ENCODE measurements at places on chromosomes 1 and 21. TPM values are rescaled to one million over a fixed set of nuclear protein-coding genes. Genes with fewer than 3 reads are reported as not detected.
A peak's percentile ranks its signal among the peaks of the same experiment; 100 is the strongest.

GRCh38 chr1:206967096-206967849 lies 3.0 kb downstream of the FCAMR start:
- H3K36me3 ChIP-seq, result no peaks in the 10 kb centered on the region
- DNase-seq, result no peak
- no peak overlapping the region for H3K4me3 ChIP-seq
- no peaks in the 10 kb centered on the region for H3K4me1 ChIP-seq
- H3K27ac ChIP-seq, result no peak overlapping the region

DNA sequence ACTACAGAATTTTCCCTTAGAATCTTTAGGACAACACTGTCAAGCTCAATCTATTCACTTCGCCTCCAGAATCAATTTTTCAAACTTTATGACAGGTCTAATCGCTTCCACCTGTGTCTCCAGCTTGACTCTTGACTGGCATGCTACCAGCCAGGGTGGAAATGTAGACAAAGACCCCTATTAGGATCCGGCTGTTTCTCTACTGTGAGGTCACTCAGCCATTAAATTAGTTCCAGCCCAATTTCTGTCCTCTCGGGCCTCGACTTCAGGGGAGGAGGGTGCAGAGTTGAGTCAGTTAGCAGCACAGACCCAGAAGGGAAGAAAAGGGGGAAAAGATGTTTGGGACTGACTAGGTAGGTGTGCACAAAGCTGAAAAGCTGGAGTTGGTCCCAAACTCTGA lies 78.5 kb downstream of the HLCS start:
- no peaks in the 10 kb centered on the region for H3K4me1 ChIP-seq
- no peak overlapping the region for H3K27ac ChIP-seq
- H3K36me3 ChIP-seq, result no peaks in the 10 kb centered on the region
- no peak overlapping the region for H3K4me3 ChIP-seq
- no peak for DNase-seq

DNA sequence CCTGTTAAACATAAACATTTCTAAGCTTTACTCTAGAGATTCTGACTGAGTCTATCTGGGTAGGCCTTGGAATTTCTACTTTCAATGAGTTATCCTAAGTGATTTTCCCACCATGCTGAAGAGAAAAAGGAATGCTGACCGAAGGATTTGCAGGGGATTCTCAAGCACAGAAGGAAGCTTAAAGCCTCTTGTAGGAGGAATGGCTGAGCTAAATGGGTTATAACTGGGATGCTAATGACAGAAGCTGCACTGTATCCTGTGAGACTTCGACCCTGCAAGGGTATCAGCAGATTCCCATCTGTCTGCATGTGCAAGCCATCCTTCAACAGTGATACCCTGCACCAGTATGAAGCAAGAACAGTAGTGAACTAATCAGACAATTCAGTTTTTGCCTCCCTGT lies 35.4 kb downstream of the SLC35D1 start:
- no peaks in the 10 kb centered on the region for H3K27me3 ChIP-seq
- H3K4me1 ChIP-seq, result no peaks in the 10 kb centered on the region
- H3K4me3 ChIP-seq, result no peak overlapping the region
- no peak for DNase-seq

- peaks cover 59% of the 10 kb centered on the region for H3K4me1 ChIP-seq
- H3K27me3 ChIP-seq, result no peaks in the 10 kb centered on the region
- no peak overlapping the region for H3K4me3 ChIP-seq
- no peaks in the 10 kb centered on the region for H3K36me3 ChIP-seq
These were observed 115.2 kb downstream of the LAMC2 start for GRCh38 chr1:183301239-183301638.

DNA sequence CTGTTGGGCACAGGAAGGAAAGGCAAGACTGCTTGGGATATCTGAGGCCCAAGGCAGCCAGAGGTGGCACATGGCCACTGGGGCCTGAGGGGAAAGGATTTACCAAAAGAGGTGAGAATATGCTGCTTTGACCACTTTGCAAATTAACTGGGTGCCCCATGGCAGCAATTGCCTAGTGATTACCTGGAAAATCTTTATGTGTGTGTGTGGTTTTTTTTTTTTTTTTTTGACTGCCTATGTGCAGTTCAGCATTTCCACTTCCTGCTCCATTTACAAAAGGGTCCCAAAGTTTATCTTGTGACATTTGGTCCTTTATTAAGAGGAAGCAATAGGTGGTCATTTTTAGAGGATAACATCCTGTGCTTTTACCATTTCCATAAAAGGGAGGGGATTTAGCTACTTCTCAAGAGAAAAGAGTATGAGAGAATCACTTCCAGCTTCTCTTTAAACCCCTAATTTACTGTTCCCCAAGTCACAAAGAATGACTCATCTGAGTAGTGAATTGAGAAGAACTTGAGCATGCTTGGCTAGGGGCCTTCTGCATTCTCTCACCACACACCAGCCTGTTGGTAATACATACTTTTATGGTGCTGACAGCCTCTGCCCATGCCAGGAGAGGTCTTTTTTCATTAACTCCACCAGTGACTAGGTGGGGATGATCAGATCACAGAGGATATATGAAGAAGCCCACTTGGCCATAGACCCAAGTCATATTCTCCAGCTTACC lies 52.1 kb downstream of the SYDE2 start:
- no peaks in the 10 kb centered on the region for H3K27me3 ChIP-seq
- no peak for DNase-seq
- H3K27ac ChIP-seq, result peak overlapping the region; percentile 28
- peaks cover 16% of the 10 kb centered on the region for H3K4me1 ChIP-seq

DNA sequence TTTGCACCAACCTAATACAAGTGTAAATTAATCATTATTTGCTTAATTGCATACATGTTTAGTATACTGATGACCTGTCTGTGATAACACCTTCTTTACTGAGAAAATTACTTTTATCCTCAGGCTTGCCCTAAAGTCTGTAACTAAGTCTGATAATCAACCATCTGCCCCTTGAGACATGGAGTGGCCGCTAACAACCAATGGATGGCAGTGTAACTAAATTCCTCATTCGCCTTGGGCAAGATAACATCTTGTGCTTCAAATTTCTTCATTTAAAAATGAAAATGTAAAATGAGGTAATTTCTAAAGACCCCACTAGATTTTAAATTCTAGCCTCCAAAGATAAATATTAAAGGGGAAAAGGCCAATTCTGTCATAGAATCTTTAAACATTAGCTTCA lies 85.1 kb downstream of the ENAH start:
- no peak for DNase-seq
- H3K36me3 ChIP-seq, result no peaks in the 10 kb centered on the region
- H3K27ac ChIP-seq, result no peak overlapping the region
- no peak overlapping the region for H3K4me3 ChIP-seq

- H3K4me1 ChIP-seq, result no peaks in the 10 kb centered on the region
- no peak overlapping the region for H3K27ac ChIP-seq
- H3K27me3 ChIP-seq, result no peaks in the 10 kb centered on the region
- DNase-seq, result no peak
These were observed 17.7 kb downstream of the IRF2BP2 start for GRCh38 chr1:234592240-234592639.

DNA sequence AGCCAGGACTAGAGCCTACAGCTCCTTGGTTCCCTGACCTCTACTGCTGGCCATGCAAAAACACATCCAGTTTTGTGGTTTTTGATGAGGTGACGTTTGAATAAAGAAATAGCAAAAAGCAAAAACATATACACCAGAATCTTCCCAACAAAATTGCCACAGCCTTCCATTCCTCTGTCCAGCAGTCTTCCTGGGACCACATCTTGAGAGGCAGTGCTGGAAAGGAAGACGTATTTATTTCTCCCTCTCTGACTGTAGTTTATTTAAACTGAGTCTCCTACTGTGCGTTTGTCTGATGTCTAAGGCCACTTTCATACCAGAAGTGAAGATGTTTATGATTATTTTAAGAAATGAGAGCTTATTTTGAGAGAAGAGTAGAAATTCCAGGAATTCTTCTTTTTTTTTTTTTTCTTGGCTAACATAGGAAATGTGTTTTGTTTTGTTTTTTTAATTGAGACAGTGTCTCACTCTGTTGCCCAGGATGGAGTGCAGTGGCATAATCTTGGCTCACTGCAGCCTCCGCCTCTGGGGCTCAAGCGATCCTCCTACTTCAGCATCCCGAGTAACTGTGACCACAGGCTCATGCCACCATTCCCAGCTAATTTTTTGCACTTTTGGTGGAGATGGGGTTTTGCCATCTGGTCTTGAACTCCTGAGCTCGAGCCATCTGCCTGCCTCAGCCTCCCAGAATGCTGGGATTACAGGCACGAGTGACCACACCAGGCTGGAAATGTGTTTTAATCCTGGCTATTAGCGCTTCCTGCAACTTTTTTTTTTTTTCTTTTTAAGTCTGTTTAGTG lies 118.5 kb downstream of the ITSN1 start:
- DNase-seq, result no peak
- no peaks in the 10 kb centered on the region for H3K27me3 ChIP-seq
- H3K4me1 ChIP-seq, result no peaks in the 10 kb centered on the region

GRCh38 chr1:53553734-53554509 lies 94.7 kb downstream of the DMRTB1 start:
- no peaks in the 10 kb centered on the region for H3K27me3 ChIP-seq
- no peak for DNase-seq
- H3K36me3 ChIP-seq, result no peaks in the 10 kb centered on the region
- H3K27ac ChIP-seq, result no peak overlapping the region
- H3K4me1 ChIP-seq, result peaks cover 9% of the 10 kb centered on the region

GRCh38 chr1:223460566-223461189 lies 67.5 kb downstream of the CCDC185 start:
- H3K4me3 ChIP-seq, result no peak overlapping the region
- H3K27me3 ChIP-seq, result no peaks in the 10 kb centered on the region
- H3K27ac ChIP-seq, result no peak overlapping the region
- H3K4me1 ChIP-seq, result no peaks in the 10 kb centered on the region

- no peak overlapping the region for H3K27ac ChIP-seq
- H3K36me3 ChIP-seq, result no peaks in the 10 kb centered on the region
- H3K27me3 ChIP-seq, result no peaks in the 10 kb centered on the region
- H3K4me1 ChIP-seq, result no peaks in the 10 kb centered on the region
These were observed 63.7 kb downstream of the TOR1AIP2 start for GRCh38 chr1:179813626-179814545.

DNA sequence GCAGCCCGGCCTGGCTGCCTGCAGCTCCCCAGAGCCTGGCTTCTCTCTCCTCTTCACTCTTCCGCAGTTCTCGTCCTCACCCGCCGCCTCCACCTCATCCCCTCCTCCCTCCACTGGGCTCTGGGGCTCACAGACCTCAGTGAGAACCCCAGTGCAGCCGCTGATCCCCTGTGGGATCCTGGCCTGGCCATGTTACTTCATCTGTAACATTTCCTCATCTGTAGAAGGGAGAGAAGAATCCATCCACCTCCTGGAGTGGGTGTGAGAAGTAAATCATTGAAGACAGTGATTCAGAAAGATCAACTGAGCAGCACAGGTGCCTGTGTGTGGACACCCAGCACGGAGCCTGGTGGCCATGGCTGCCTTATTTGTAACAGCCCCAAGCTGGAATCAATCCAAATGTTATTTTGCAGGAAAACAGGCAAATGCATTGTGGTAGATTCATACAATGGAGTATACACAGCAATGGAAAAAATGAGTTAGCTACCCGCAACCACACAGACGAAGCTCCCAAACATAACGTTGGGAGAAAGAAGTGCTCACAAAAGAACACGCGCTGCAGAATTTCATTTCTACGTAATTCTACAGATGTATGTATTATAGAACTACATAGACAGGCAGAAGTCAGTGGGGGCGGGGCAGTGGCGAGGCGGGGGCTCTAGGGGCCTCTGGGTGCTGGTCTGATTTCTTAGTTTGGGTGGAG lies 8.7 kb downstream of the LAPTM5 start:
- H3K27ac ChIP-seq, result no peak overlapping the region
- H3K4me1 ChIP-seq, result no peaks in the 10 kb centered on the region
- no peaks in the 10 kb centered on the region for H3K36me3 ChIP-seq
- H3K4me3 ChIP-seq, result no peak overlapping the region

- H3K4me3 ChIP-seq, result no peak overlapping the region
- H3K36me3 ChIP-seq, result peaks cover 70% of the 10 kb centered on the region
- no peaks in the 10 kb centered on the region for H3K27me3 ChIP-seq
- H3K27ac ChIP-seq, result no peak overlapping the region
These were observed 23.1 kb downstream of the RCC2 start for GRCh38 chr1:17416389-17416788.

- H3K27ac ChIP-seq, result no peak overlapping the region
- H3K27me3 ChIP-seq, result no peaks in the 10 kb centered on the region
- DNase-seq, result no peak
- H3K36me3 ChIP-seq, result peaks cover 18% of the 10 kb centered on the region
- H3K4me1 ChIP-seq, result no peaks in the 10 kb centered on the region
These were observed 27.8 kb downstream of the FAM20B start for GRCh38 chr1:179053486-179053885.

GRCh38 chr1:156146020-156146768 lies 7.2 kb upstream of the SEMA4A start:
- no peaks in the 10 kb centered on the region for H3K36me3 ChIP-seq
- no peaks in the 10 kb centered on the region for H3K4me1 ChIP-seq
- DNase-seq, result peak; percentile 73
- no peak overlapping the region for H3K4me3 ChIP-seq
- H3K27me3 ChIP-seq, result no peaks in the 10 kb centered on the region

DNA sequence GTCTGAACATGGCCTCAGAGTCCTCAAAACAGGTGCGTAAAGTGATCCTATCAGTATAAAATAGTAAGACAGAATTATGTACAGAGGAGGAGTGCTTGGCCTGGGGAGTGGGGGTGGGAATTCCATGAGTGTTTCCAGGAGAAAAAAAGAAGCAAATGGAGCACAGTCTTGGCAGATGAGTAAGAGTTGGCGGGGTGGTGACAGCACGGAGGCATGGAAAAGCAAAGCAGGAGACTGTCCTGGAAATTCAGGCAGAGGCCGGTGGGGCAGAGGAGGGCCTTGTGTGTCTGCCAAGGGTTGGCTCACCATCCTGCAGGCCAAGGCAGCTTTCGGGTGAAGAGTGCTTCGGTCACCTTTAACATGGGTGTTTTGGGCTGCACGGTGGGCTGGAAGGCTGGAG lies 63.4 kb downstream of the OPTC start:
- H3K27ac ChIP-seq, result peak overlapping the region; percentile 84
- H3K4me1 ChIP-seq, result peaks cover 62% of the 10 kb centered on the region
- DNase-seq, result peak; percentile 76
- no peaks in the 10 kb centered on the region for H3K27me3 ChIP-seq

- H3K27ac ChIP-seq, result no peak overlapping the region
- H3K4me3 ChIP-seq, result no peak overlapping the region
- no peaks in the 10 kb centered on the region for H3K36me3 ChIP-seq
- no peaks in the 10 kb centered on the region for H3K4me1 ChIP-seq
- DNase-seq, result peak; percentile 40
- H3K27me3 ChIP-seq, result no peaks in the 10 kb centered on the region
These were observed 5.0 kb downstream of the CLEC20A start for GRCh38 chr1:178491721-178492120.

GRCh38 chr1:165853528-165854075 lies 26.2 kb downstream of the UCK2 start:
- peak overlapping the region; percentile 12 for H3K27ac ChIP-seq
- H3K4me3 ChIP-seq, result no peak overlapping the region
- no peak for DNase-seq
- no peaks in the 10 kb centered on the region for H3K36me3 ChIP-seq
- no peaks in the 10 kb centered on the region for H3K4me1 ChIP-seq

PRKAA2 gene
- total RNA-seq, result 99.4 TPM

FCRLB gene
- 0.20 TPM for total RNA-seq

DNAH14 gene
- 5.8 TPM for total RNA-seq

ASCL5 gene
- not detected for total RNA-seq

TOR1AIP1 gene
- total RNA-seq, result 66.7 TPM

MATN1 gene
- total RNA-seq, result not detected

IL10 gene
- total RNA-seq, result 3.1 TPM

HSPA6 gene
- 0.48 TPM for total RNA-seq

AUNIP gene
- not detected for total RNA-seq

HMCN1 gene
- total RNA-seq, result 14.8 TPM
